ENCODE measurements at places on chromosomes 1 and 21.

- no peak for DNase-seq
Measured at GRCh38 chr21:42021371-42022090, 11.4 kb upstream of the ZBTB21 start.

DNA sequence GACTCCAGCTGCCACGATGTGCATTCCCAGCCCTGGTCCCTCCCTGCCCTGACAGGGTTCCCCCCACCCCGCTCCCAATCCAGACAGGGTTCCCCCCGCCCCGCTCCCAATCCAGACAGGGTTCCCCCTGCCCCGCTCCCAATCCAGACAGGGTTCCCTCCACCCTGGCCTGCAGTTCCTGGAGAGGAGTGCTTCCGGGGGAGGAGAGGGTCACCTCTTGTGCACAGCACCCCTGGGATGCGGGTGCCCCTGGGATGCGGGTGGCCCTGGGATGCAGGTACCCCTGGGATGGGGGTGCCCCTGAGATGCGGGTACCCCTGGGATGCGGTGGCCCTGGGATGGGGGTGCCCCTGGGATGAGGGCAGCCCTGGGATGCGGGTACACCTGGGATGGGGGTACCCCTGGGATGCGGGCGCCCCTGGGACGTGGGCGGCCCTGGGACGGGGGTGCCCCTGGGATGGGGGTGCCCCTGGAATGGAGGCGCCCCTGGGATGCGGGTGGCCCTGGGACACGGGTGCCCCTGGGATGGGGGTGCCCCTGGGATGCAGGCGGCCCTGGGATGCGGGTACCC lies 36.7 kb upstream of the SLC19A1 start:
- DNase-seq: no peak

GRCh38 chr1:65435987-65436386 lies 15.5 kb downstream of the LEPR start:
- DNase-seq: no peak

DNA sequence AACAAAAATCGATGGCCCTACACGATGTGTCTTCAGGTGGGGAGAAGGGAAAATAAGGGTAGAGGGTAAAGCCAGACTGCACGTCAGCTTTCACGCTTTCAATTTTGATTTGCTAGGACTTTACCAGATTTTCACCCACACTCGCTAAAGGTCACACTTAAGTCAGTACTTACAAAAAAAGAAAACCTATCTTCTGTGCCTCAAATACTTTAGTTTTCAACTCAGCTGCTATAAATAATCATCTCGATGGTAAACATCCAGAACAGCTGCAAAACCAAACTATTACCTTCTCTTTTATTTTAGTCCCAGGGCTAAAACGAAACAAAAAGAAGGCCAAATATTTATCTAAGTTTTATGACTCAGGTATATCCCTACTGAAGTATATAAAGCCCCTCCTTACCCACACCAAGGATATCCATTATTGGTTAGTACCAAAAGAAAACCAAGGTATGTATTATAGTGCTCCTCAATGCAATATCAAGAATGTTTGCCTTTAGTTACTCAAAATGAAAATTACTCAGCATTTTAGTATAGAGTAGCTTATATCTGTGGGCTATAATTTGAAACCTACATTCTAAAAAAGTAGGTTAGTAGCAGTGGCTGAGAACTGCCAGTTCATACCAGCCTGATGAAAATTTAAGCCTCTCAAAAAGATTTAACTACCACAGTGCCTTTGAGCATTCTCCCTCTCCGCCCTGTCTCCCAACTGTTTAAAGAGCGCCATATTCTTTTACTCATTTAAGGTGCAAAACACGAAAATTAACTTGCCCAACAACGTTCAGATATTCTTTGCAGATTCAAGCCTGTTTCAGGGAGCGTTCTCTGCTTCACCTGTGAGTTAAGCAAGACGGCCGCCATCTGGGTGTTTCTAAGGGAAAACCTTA lies 1.5 kb downstream of the CSDE1 start:
- DNase-seq: no peak

DNA sequence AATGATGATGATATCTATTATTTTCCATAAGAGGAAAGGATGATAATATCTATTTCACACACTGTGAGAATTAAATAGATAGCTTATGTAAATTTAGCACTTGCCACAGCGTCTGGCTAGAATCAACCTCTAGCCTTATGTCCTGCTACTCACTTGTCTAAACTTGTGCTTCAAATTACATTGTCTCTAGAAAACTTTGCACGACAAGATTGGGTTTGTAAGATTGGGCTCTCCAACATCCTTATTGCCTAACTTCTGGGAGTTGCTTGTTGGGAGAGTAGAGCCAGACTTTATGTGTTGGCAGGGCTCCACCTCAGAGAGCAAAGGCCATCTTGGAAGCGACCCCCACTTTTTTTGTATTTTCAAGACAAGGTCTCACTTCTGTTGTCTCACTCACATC lies 50.0 kb upstream of the POGK start:
- no peak for DNase-seq

DNA sequence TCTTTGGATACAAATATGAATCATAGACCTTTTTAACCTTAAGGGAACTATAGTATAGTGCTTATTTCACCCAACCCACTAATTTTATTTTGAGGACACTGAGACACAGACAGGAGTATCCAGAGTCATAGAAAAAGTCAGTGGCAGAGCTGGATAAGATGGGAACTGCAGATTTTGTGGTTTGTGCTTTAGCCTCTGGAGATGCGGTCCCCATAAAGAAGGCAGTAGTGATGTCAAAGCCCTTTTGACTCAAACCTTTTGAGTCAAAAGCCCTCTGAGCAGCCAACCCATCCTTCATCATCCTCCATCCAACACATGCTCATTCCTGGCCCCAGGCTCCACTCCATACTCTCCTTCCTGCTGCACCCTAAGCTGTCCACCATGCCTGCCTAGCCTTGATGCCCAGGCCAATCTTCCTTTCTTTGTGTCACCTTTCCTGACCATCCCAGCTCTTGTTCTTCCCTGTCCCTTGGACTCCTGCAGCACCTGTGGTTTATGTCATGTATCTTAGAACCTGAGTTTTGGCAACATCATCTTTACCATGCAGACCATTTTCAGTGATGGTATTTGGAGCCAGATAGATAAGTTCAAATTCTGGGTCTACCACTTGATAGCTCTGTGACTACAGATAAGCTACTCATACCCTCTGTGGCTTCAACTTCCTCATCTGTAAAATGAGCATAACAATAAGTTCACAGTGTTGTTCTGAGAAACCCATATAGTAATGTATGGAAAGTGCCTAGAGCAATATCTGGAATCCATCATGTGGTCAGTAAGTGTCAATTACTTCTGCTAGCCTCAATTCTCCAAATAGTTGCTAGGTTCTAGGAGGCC lies 20.1 kb downstream of the SLAMF1 start:
- DNase-seq: no peak

DNA sequence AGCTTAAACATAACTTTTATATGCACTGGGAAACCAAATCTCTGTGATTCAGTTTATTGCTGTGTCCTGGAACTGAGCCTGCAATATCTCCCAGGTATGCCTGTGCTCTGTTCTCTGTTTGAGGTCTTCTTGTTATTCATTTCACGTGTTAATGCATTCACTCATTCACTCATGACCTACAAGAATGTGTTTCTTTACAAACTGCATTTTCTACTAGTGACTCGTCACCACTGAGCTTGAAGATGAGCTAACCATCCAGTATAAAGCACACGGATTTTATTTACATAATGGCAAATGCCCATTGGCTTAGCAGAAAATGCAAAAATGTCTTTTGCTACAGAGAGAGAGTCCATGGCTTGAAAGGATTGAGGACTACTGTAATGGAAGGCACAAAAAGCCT lies 75.0 kb upstream of the DUSP10 start:
- no peak for DNase-seq
